ENCODE measurements at places on chromosomes 4 and X. TPM values are rescaled to one million over a fixed set of nuclear protein-coding genes. Genes with fewer than 3 reads are reported as not detected.

- DNase-seq, result no peak
- no peaks in the 10 kb centered on the region for H3K36me3 ChIP-seq
- H3K27ac ChIP-seq, result no peak overlapping the region
- H3K4me1 ChIP-seq, result no peaks in the 10 kb centered on the region
These were observed 44.3 kb downstream of the THOC2 start for GRCh38 chrX:123688524-123688923.

GRCh38 chr4:48016141-48017107, at the start of the genes CNGA1 and NIPAL1:
Gene CNGA1 (minus strand): TSS chr4:48016681. CDS start chr4:47952689, 63,992 bp downstream.
Gene NIPAL1 (plus strand): TSS chr4:48016772. CDS start chr4:48016840, 68 bp downstream.
- H3K27me3 ChIP-seq, result no peaks in the 10 kb centered on the region
- peak; percentile 93 for DNase-seq
- H3K4me3 ChIP-seq, result peak within 1 kb of the TSS; percentile 54
- H3K36me3 ChIP-seq, result no peaks in the 10 kb centered on the region
- H3K27ac ChIP-seq, result peak within 1 kb of the TSS; percentile 88

DNA sequence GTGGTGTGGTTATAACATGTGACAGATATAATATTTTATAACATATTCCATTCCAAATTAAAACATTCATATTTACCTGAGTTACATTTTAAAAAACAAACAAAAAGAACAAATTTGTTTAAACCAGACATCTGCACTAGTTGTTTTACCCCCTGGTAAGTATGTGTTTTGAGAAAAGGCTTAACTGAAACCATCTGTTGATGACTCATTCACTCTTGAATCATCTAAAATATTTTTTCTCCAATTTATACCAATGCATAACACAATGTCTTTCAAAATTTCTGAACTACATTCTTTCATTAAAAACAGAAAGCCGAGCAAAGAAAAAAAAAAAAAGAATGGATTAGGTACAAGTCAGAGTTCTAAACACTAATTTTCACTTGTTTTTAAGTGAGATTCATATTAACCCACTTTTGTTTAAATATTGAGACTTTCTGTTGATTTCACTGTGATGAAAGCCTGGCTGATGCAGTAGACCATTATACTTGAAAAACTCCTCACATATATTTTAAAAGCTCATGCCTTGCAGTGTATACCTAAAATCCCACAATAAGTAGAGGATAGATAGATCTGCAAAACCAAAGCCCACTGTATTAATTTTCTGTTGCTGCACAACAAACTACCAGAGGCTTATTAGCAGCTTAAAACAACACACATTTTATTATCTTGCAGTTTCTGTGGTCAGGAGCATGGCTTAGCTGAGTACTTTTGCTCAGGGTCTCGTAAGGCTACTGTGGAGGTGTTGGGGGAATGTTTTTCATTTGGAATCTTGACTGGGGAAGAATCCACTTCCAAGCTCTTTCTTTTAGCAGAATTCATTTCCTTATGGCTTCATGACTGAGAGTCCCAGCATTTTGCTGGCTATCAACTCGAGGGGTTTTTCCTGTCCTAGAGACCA, 221.5 kb downstream of the PCDH18 start:
- no peak overlapping the region for H3K27ac ChIP-seq
- H3K4me3 ChIP-seq, result no peak overlapping the region
- H3K4me1 ChIP-seq, result no peaks in the 10 kb centered on the region
- H3K27me3 ChIP-seq, result no peaks in the 10 kb centered on the region
- no peaks in the 10 kb centered on the region for H3K36me3 ChIP-seq

GRCh38 chr4:60757986-60758680, 442.0 kb upstream of the ADGRL3 start:
- H3K4me3 ChIP-seq, result no peak overlapping the region
- H3K27me3 ChIP-seq, result no peaks in the 10 kb centered on the region
- no peaks in the 10 kb centered on the region for H3K4me1 ChIP-seq
- H3K27ac ChIP-seq, result no peak overlapping the region

DNA sequence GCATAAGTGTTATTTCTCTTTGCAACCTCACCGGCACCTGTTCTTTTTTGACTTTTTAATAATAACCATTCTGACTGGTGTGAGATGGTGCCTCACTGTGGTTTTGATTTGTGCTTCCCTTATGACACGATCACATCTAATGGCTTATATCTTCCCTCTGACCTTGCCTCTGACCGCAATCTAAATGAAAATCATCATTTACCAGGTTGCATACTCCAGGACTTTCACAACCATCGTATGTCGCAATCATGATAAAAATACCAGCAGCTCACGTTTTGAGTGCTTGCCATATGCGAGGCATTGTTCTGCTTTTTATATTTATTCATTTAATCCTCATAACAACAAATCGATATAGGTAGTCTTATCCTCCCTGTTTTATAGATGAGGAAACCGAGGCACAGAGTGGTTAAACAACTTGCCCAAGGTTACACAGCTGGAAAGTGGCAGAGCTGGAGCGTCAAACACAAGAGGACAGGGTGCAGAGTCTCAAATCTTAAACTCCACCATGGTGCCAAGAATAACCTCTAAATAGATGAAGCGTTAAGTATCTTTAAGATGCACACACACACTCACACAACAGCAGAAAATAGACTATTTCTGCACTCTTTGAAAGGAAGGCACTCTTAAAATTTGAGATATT, 102.2 kb downstream of the SEL1L3 start:
- H3K27ac ChIP-seq, result no peak overlapping the region
- no peaks in the 10 kb centered on the region for H3K4me1 ChIP-seq
- H3K36me3 ChIP-seq, result peaks cover 5% of the 10 kb centered on the region
- no peaks in the 10 kb centered on the region for H3K27me3 ChIP-seq

The HPSE gene
- total RNA-seq, result 11.7 TPM

The CSAG2 gene
- total RNA-seq, result not detected

DNA sequence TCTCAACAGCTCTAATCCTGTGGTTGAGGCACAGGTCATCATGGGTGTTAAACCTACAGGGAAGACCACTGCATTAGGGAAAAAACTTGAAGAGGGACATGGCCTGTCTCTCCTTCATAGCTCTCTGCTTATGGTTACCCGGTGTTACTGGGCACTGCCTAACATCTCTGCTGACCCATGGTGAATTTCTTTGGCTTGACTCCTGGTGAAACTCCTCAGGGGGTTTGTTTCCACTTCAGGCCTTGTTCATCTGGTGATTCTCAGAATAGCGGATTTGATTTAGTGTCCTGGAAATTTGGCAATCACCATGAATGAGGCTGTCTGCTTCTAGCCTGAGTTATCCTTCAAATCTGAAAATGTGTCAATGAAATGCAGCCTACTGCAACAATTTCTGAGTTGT, 114.4 kb downstream of the ZNF518B start:
- H3K27ac ChIP-seq, result no peak overlapping the region
- no peaks in the 10 kb centered on the region for H3K27me3 ChIP-seq
- H3K36me3 ChIP-seq, result no peaks in the 10 kb centered on the region
- H3K4me3 ChIP-seq, result no peak overlapping the region
- no peaks in the 10 kb centered on the region for H3K4me1 ChIP-seq
- DNase-seq, result no peak

- peak; percentile 24 for DNase-seq
- H3K36me3 ChIP-seq, result no peaks in the 10 kb centered on the region
- no peak overlapping the region for H3K4me3 ChIP-seq
These were observed 1.8 kb upstream of the GABRQ start for GRCh38 chrX:152635941-152636340.

- H3K4me1 ChIP-seq, result no peaks in the 10 kb centered on the region
- no peaks in the 10 kb centered on the region for H3K27me3 ChIP-seq
- no peaks in the 10 kb centered on the region for H3K36me3 ChIP-seq
- H3K4me3 ChIP-seq, result no peak overlapping the region
- DNase-seq, result no peak
These were observed 124.9 kb downstream of the INPP4B start for GRCh38 chr4:142721187-142721586.

- H3K4me3 ChIP-seq, result no peak overlapping the region
- no peak for DNase-seq
- H3K27ac ChIP-seq, result no peak overlapping the region
- no peaks in the 10 kb centered on the region for H3K36me3 ChIP-seq
These were observed 187.2 kb downstream of the FBXW7 start for GRCh38 chr4:152348670-152349069.

The SUPT20HL1 gene
- not detected for total RNA-seq

The CXCL1 gene
- total RNA-seq, result 8.4 TPM

The DNAAF6 gene
- total RNA-seq, result not detected

- no peaks in the 10 kb centered on the region for H3K4me1 ChIP-seq
- no peak for DNase-seq
- no peaks in the 10 kb centered on the region for H3K36me3 ChIP-seq
These were observed 38.0 kb upstream of the GPR78 start for GRCh38 chr4:8541981-8542715.

- peak; percentile 44 for DNase-seq
- no peaks in the 10 kb centered on the region for H3K4me1 ChIP-seq
- H3K4me3 ChIP-seq, result no peak overlapping the region
- no peaks in the 10 kb centered on the region for H3K27me3 ChIP-seq
These were observed 314.9 kb upstream of the DIPK2B start for GRCh38 chrX:45515262-45516215.

The AWAT2 gene
- total RNA-seq, result not detected
